Ureter (tissue), 1 donor: ENCODE measurements at places on chromosomes 3 and 15. TPM values are rescaled to one million over a fixed set of nuclear protein-coding genes. Genes with fewer than 3 reads are reported as not detected.

DNA sequence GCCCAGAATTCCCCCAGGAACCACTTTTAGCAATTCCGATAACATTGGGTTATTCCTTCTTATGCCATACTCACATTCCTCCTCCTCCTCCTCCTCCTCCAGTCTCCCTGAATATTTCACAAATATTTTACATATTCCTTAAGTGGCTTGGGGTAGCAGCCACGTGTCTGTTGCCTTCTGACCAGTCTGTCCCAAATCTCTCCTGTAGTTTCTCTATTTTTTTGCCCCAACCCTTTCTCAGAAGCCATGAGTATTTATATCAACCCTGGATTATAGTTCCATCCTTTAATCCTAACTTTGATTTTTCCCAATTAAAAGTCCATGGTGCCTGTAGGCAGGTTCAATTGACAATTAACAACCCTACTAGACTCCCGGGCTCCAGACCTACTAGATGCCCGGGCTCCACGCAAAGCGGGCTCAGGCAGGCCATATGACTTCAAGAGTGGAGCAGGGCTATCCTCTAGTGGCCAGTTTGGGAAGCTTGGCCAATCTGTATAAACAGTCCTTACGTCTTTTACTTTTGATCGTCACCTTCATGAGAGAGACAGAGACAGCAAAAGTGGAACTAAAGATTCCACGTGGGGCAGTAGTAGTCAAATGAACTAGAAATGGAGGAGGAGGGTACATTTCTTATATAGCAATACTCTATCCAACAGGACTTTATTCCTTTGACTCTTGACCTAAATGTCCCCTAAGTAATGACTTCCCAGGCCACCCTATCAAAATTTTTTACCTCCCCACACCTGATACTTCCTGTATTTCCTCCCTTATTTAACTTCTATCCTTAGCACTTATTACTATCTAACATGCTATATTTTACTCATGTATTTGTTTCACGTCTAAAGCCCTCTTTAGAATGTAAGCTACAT is 69.7 kb downstream of the USF3 start:
- DNase-seq: no peak

Gene ANKRD34C
- not detected for total RNA-seq

Gene NGLY1
- total RNA-seq: 54.3 TPM

DNA sequence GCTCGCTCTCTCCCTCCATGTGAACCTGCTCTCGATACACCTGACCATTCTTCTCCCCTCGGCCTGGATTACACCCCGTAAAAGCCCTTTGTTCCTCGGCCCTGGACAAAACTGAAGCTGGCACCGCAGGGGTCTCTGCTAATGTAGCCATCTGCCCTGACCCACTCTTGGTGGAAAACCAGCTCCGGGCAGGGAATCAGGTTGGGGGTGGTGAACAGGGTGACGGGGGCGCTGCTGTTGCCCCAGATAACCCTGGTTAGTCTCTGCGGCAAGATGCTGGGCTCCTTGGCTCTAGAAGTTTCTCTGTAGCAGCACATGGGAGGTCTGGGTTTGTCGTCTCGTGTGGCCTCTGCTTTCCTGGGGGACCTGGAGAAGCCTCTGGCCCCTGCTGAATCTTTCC is 86.4 kb downstream of the WNT7A start:
- no peak for DNase-seq

Gene C3orf22
- not detected for total RNA-seq

- DNase-seq: no peak
Measured at GRCh38 chr3:94117729-94118128, 54.9 kb downstream of the NSUN3 start.

Gene MESP2
- not detected for total RNA-seq

Gene GABRG3
- 1.6 TPM for total RNA-seq

DNA sequence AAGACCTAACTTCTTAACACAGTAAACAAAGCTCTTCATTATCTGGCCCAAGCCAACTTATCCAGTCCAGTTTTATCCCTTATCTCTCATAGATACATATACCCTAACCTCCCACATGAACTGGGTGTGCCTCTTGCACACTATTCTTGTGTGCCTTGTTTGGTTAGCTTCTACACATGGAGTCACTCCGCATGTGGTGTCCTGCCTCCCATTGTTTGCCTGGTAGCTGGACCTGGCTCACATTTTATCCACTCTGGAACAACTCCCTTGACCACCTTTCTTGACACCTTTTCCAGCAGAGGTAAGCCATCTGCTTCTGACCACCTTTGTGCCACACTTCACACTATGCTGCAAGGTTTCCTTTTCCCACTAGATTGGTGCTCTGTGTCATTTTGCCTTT is 15.2 kb downstream of the TIPARP start:
- DNase-seq: no peak

GRCh38 chr15:71115567-71116351 is 488 bp downstream of the THSD4 start:
- DNase-seq: peak; percentile 62

DNA sequence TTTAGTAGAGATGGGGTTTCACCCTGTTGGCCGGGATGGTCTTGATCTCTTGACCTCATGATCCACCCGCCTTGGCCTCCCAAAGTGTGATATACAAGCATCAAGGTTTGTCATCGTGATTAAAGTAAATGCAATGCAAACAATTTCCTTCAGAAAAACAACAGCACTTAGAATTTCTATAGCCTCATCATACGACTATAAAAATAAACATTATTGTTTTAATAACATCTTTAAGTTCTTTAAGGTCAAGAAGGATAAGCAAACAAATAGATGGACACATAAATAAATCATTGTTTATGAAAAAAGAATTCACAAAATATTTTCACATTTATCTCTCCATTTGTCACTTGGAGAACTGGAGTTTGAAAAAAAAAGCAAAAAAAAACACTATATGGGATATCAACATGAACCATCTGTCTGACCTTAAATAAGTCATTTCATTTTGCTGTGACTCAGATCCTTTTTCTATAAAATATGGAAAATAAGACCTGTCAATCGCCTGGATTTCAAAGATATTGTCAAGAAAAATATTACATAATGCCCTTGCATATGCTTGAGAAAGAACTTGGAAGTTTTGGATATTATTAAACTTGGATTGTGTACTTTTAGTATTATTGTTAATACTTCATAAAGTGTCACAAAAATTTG is 642.0 kb upstream of the KCNMB2 start:
- no peak for DNase-seq

Gene CHRNA3
- total RNA-seq: not detected

DNA sequence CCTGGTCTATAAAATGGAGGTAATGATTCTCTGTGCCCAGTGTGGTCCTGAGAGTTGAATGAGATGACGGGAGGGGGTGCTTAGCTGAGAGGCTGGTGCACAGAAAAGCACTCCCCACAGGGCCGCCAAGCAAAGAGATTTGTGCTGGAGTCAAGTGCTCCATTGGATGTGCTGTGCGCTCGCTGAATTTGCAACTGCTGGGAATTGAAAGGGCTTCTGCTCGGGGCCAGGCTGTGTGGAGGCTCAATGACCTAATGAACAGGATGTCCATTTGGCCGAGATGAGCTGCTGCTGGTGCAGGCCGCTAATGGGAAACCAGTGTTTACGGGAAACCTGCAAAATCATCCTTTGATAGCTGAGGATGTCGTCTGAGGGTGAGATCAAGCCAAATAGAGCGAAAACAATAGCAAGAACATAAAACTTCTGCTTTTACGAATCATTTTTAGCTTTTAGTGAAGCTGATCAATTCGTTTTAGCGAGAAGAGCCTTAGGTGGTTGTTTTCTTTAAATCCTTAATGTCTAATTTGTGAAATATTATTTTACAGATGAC is 211.7 kb downstream of the GABRG3 start:
- no peak for DNase-seq

DNA sequence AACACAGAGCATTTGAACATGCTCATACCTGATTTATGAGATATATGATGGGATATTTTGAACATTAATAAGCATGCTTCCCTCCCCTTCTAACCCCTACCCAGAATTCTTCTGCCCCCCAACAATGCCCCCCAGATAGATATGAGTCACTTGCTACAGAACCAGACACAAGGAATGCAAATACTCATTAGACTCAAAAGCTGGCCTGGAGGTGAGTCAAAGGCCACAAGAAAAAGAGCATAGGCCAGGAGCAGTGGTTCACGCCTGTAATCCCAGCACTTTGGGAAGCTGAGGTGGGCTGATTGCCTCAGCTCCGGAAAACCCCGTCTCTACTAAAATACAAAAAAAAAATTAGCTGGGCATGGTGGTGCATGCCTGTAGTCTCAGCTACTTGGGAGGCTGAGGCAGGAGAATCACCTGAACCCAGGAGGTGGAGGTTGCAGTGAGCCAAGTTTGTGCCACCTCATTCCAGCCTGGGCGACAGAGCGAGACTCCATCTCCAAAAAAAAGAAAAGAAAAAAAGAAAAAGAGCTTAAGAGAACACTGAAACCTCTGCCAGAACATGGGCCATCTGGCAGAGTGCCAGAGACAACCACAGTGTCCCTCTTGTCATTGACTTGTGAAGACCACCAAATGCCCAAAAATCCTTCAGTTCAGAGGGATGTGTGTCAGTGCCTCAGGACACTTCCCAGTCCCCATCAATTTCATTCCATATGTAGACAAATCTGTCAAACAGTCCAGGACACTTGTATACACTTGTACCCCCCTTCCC is 3.9 kb upstream of the SH3GL3 start:
- DNase-seq: no peak

Gene IQCH
- 14.4 TPM for total RNA-seq

GRCh38 chr15:31316135-31316795 is 10.4 kb upstream of the KLF13 start:
- no peak for DNase-seq

GRCh38 chr15:27201425-27201824 is 230.4 kb downstream of the GABRG3 start:
- no peak for DNase-seq

Gene BTLA
- total RNA-seq: 0.91 TPM

GRCh38 chr3:32940726-32941125 is 10.7 kb upstream of the CCR4 start:
- DNase-seq: no peak

GRCh38 chr15:89362203-89363101 is 27.8 kb upstream of the POLG start:
- no peak for DNase-seq

Gene CKMT1B
- total RNA-seq: 28.6 TPM

DNA sequence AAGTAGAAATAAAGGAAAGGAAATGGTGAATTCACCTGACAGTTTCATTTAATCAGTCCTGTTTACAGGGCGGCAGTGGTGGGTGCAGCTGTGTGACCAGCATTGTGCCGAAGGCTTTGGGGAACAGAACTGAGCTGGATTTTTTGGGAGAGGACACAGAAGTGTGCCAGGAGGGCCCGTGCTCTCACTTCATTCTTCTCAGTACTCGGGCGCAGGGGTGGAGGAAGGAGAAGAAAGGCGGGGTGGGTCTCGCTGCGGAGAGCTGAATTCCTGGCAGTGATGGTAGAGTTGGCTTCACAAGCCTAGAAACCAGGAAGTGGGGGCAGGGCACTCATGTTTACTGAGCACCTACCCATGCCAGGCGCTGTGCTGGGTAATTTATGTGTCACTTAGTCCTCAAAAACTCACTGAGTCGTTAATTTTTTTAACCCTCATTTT is 64.6 kb downstream of the CRTC3 start:
- peak; percentile 92 for DNase-seq

Gene SCAMP5
- 21.0 TPM for total RNA-seq

Gene CCR2
- total RNA-seq: 1.3 TPM

DNA sequence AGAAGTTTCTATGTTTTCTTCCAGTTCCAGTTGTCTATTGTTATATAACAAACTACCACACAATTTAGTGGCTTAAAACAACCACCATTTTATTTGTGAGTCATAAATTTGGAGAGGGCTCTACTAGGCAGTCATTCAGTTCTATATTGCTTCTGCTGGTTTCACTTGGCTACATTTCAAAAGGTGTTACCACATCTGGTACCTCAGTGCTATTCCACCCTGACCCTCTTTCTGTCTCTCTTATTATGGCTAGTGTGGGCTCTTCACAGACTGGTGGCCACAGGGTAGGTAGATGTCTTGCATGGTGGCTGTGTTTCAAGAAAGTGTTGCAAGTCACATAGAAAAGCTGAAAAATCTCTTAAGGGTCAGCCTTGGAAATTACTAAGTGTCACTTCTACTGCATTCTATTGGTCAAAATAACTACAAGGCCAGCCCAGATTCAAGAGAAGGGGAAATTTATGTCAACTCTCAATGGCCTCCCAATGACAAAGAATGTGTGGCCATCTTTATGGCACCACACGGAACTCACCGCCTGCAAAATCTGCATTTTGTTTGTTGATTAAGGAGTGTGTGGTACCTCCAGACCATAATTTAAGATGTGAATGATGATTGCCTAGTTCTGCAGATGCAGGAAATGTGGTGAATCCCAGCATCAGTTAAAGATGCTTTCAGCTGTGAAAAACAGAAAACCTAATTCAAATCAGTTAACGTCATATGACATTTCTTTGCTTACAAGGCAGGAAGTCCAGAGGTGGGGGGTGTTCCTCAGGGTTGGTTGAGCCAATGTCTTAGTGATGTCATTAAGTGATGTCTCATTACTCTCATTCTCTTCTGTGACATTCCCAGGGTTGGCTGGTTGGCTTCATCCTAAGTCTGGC is 105.8 kb upstream of the RASGRP1 start:
- no peak for DNase-seq

DNA sequence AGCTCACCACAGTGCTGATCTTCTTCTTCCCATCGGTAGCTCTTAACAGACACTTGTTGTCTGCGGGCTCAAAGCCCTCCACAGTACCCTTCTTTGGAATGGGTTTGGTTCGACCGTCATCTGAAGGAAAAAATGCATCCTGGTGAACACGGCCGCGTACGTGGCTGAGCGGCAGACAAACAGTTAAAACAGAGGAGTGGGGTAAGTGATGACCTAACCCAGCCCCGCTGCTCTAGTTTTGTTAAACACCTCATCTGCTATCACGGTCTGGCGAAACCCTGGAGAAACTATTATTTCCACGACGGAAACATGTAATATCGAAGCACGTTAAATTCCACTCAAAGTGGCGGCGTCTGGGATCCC is 725 bp downstream of the SRP14 start:
- no peak for DNase-seq

DNA sequence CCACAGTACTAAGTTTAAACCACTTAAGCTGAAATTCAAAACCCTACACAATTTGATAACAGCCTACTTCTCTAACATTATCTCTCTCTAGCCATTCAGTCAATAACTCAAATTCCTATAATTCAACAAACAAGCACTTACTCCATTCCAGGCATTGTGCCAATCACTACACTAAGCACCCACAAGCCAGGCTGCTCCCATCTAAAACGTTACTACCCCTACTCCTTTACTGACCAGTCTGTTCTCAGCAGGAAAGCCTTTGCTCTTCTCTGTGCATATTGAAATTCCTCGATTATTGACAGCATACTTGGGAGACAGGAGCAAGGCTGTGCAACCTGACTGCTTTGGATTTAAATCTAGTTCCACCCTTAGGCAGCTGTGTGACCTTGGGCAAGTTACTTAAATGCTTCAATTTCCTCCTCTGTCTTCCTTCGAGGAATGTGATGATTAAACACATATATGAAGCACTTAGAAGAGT is 177.2 kb upstream of the THBS1 start:
- DNase-seq: no peak

GRCh38 chr15:63945838-63946298 is 100.4 kb downstream of the DAPK2 start:
- peak; percentile 66 for DNase-seq

Gene ARNT2
- total RNA-seq: 7.2 TPM

- no peak for DNase-seq
Measured at GRCh38 chr15:68204361-68204760, 771 bp downstream of the CALML4 start.

GRCh38 chr3:45002139-45002660 is 23.9 kb upstream of the CLEC3B start:
- no peak for DNase-seq

- DNase-seq: no peak
Measured at GRCh38 chr3:106880206-106880605, 497.0 kb upstream of the CCDC54 start.

Gene MGLL
- 75.1 TPM for total RNA-seq

Gene HTR3E
- total RNA-seq: not detected

Gene TCTA
- 37.1 TPM for total RNA-seq

- DNase-seq: no peak
Measured at GRCh38 chr15:73865379-73865778, 8.0 kb upstream of the TBC1D21 start.
